A549 treated with dexamethasone at 1 μM for 4 hours (cell line): ENCODE measurements at places on chromosomes 1 and 21. TPM values are rescaled to one million over a fixed set of nuclear protein-coding genes. Genes with fewer than 3 reads are reported as not detected.

The LRRC39 gene
- 0.08 to 0.16 TPM (median 0.11 TPM) in 5 replicates for total RNA-seq

The BACE2 gene
- total RNA-seq = 22.3 to 24.5 TPM (median 23.6 TPM) in 5 replicates

The OR10J1 gene
- total RNA-seq = not detected in 5 replicates

The MACF1 gene
- total RNA-seq = 32.3 to 46.4 TPM (median 34.9 TPM) in 5 replicates

The KCNQ4 gene
- total RNA-seq = 0.21 to 0.35 TPM (median 0.25 TPM) in 5 replicates

The TRIM46 gene
- 1.8 to 2.9 TPM (median 2.5 TPM) in 5 replicates for total RNA-seq

The RAB42 gene
- total RNA-seq = 2.5 to 4.0 TPM (median 3.1 TPM) in 5 replicates

The TNNT2 gene
- total RNA-seq = 0.22 to 0.67 TPM (median 0.26 TPM) in 5 replicates

The CFH gene
- total RNA-seq = 3.7 to 5.8 TPM (median 4.4 TPM) in 5 replicates

The C1orf210 gene
- not detected in 5 replicates for total RNA-seq

The HMGN1 gene
- 164 to 215 TPM (median 171 TPM) in 5 replicates for total RNA-seq

The OR10Z1 gene
- total RNA-seq = not detected in 5 replicates

The NFASC gene
- 0.70 to 1.3 TPM (median 1.1 TPM) in 5 replicates for total RNA-seq
